G401 (cell line): ENCODE measurements at places on chromosomes 7 and 10. TPM values are rescaled to one million over a fixed set of nuclear protein-coding genes. Genes with fewer than 3 reads are reported as not detected.

DNA sequence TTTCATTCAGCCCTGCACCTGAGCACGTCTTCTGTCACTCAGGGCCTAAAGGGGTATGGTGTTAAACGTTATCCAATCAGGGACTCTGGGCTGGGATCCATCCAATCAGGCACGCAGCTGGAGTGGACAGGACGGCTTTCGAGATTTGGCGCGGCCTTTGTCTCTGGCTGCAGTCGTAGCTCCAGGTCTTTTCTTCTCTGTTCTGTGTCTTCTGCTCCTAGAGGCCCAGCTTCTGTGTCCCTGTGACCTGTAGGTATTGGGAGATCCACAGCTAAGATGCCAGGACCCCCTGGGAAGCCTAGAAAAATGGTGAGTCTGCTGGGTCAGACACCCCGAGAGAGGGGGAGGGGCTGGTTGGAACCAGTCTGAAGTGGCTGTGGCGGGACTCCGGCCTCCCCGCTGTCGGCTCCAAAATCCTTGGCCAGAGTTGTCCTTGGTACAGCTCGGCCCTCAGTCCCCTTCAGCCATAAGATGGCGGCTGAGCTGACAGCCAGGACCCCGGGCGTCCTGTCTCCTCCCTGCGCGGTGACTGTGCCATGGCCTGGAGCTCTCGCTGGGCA lies 11.7 kb upstream of the ZNF680 start:
- no peak for DNase-seq

GRCh38 chr10:62814756-62815380 lies 1.3 kb downstream of the EGR2 start:
- no peak for DNase-seq

GRCh38 chr10:11679946-11680345 lies 62.2 kb upstream of the ECHDC3 start:
- no peak for DNase-seq

GRCh38 chr10:62589689-62590088 lies 214.8 kb upstream of the ADO start:
- DNase-seq: no peak

- peak; percentile 11 for DNase-seq
Observed at GRCh38 chr10:36888925-36889573, 236.3 kb upstream of the ANKRD30A start.

GRCh38 chr10:18298256-18298655 lies 158.0 kb downstream of the CACNB2 start:
- DNase-seq: no peak

The MUC3A gene
- total RNA-seq: 0.37 TPM in 1 of 2 replicates, not detected in the other

The AKR1C4 gene
- total RNA-seq: not detected in 2 replicates

The CALHM3 gene
- total RNA-seq: not detected in 2 replicates
